ENCODE measurements at places on chromosomes 3 and 15.
A peak's percentile ranks its signal among the peaks of the same experiment; 100 is the strongest.

- DNase-seq, result no peak
Observed at GRCh38 chr3:42214064-42214463, 51.9 kb downstream of the CCK start.

GRCh38 chr15:89841306-89841705 lies 26.7 kb upstream of the ANPEP start:
- no peak for DNase-seq

GRCh38 chr3:182989566-182989965 lies 9.2 kb upstream of the DCUN1D1 start:
- DNase-seq, result peak; percentile 22

DNA sequence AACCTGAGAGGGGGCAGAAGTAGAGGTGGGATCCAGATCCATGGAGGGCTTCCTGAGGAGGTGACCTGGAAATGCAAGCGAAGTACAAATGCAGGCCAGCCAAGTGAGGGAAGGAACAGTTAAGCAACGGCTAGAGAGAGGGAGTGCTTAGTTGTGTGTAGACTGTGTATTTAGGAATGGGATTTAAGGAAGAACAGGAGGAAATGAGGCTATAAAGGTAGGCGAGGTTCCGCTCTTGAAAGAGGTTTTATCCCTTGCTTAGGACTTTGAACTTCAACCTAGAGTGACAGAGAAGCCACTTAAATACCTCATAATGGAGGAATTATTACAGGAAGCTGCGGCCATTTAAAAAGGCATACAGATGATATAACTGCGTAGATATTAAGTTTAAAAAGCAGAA lies 295.1 kb downstream of the THSD4 start:
- no peak for DNase-seq

- DNase-seq, result no peak
Observed at GRCh38 chr3:52433996-52434479, 10.9 kb downstream of the SEMA3G start.

GRCh38 chr3:187264911-187265310 lies 26.6 kb downstream of the MASP1 start:
- DNase-seq, result no peak

DNA sequence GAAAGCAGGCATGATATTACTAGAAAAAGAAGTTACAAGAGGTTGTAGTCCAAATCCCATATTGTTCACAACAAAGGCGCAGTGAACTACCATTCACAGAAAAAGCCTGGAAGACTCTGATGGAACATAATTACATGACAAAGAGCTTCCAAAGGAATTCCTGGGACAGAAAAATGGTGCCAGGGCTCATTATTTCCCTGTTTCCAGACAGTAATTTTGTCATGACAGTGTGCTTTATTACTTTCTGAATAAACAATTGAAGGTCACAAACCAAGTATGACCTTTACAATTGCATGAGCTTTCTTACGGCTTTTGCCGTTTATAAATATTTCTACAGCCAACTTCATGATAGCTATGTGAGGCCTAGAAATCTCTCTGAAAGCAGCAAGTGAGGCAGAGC lies 61.0 kb downstream of the CYFIP1 start:
- no peak for DNase-seq

DNA sequence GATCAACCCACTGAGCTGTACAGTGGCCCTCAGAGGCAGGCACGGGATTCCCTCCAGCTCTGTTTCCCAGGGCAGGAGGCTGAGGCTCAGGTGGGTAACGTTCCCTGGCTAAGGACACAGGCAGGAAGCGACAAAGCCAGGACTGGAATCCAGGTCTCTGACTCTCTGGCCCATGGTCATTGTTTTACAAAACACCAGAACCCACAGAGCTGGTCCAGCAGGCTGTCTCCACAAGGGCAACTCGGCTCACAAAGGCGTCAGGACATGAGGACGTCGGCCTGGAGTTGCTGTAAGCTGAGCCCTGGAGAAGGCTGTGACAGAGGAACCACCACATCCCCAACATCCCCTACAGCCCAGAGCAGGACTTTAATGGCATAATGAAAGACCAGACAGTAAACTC lies 30.7 kb downstream of the NUP210 start:
- DNase-seq, result no peak

DNA sequence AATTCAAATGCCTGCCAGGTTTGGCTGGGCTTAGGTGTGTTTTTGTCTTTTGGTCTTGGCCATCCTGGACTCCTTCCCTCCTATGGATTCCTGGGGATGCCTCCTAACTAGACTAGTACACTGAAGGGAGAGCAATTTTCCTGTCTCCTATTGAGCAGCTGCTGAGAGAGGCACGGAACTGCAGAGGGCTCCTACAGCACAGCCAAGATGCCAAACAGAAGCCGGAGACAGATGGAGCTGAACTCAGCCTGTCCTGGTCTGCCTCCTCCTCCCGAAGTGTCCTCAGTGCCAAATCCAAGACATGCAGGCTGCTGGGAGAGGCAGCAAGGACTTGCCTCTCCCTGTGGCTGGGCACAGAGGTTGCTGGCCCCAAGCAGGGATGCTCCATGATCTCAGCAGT lies 256.6 kb upstream of the PROK2 start:
- no peak for DNase-seq

DNA sequence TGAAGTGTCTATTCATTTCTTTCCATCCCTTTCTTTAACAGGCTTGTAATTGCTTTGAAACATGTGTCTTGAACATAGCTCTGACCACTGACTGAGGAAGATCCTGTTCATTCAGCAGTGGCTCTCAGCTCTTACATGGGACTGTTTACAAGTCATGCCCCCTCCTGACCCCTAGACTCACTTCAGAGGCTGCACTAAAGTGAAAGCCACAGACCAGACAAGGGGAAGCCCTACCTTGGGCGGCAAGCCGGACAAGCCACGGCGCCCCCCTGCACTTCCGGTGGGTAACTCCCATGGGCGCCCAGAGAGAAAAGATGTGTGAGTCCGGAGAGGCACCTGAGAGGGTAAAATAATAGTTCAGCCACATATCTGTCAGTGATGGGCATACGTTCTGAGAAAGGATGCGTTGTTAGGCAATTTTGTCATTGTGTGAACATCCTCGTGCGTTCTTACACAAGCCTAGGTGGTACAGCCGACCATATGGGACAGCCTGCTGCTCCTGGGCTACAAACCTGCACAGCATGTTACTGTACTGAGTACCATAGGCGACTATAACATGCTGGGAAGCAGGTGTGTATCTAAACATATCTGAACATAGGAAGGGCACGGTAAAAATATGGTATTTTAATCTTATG lies 116.2 kb downstream of the CHSY1 start:
- DNase-seq, result no peak

DNA sequence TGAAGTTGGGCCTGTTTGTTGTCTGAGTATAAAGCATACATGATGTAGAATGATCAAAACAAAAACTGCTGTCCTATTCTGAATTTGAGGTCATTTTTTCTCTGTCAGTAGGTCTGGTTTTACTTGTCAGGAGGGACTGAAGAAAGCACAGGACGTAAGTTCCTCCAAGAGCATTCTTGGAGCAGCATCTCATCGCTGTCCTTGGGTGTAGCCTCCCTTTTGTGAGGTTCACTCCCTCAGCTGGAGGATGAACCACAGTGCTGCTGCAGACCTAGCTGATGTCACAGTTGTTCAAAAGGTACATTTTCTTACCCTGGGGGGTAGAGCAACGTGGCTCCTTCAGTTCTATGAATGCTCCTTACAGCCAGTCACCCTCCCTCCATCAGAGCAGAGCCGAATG lies 490.0 kb upstream of the TBL1XR1 start:
- no peak for DNase-seq

GRCh38 chr15:101210466-101210865 lies 41.4 kb downstream of the CHSY1 start:
- no peak for DNase-seq

DNA sequence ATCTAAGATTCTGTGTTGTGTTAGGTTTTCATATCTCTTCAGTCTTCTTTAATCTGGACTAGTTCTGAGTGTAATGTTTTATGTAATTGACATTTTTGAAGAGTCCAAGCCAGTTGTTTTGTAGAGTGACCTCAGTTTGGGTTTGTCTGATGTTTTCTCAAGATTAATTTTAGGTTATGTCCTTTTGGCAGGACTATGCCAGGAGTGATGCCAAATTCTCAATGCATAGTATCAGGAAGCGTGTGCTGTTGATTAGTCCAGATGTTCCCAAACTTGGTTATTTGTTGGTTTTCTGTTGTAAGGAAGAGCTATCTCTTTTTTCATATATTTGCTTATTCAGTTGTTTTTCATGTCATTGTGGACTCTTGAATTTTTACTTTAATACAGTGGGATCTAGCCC lies 32.6 kb downstream of the NMD3 start:
- no peak for DNase-seq

GRCh38 chr3:140399871-140400270 lies 278.0 kb upstream of the TRIM42 start:
- DNase-seq, result no peak

DNA sequence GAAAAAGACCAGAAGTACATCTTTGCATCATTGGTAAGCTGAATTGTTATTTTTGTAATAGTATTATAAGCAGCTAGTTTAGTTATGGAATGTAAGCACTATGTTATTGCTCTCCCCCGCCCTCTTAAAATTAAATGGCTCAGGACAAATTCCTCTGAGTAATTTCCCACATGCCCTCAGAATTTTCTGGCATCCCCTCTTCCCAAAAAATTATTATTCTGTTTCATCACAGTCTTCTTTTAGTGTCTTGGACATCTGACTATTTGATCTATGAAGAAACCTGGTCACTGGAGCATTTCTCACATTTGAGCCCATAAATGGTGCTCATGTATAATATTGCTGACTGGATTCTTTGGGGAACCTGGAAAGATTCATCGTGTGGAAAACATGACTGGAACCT lies 68.3 kb downstream of the KLHL25 start:
- DNase-seq, result no peak

- DNase-seq, result no peak
Observed at GRCh38 chr15:75065851-75066509, 42.6 kb downstream of the PPCDC start.

GRCh38 chr3:183022936-183023516 lies 42.7 kb upstream of the DCUN1D1 start:
- no peak for DNase-seq

- peak; percentile 36 for DNase-seq
Observed at GRCh38 chr3:170037463-170038433, at the start of gene GPR160. Gene GPR160 (plus strand): TSS chr3:170037995. CDS start chr3:170083973, 45,978 bp downstream.

DNA sequence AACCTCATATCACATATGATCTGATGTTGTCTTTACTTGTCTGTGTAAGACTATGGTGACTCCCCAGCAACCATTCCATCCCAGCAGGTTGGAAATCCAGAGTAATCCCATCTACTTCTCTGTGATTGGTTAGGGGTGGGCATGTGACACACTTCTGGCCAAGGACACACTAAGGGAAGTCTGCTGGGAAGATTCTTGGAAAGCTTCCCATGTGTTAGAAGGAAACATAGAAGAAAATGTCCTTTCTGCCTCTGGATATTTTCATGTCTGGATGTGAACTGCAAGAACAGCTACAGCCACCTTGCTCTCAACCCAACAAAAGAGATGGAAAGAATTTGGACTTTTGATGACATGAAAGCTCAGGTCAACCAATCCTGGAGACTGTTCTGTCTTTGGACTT lies 2.6 kb upstream of the UBE2Q2 start:
- peak; percentile 41 for DNase-seq

- no peak for DNase-seq
Observed at GRCh38 chr15:43449981-43450380, 43.0 kb downstream of the TP53BP1 start.

GRCh38 chr3:77304700-77305021 lies 264.8 kb downstream of the ROBO2 start:
- DNase-seq, result no peak

- no peak for DNase-seq
Observed at GRCh38 chr3:111277226-111277625, 205.6 kb downstream of the NECTIN3 start.

GRCh38 chr15:69685512-69686452 lies 233.2 kb downstream of the RPLP1 start:
- peak; percentile 18 for DNase-seq

DNA sequence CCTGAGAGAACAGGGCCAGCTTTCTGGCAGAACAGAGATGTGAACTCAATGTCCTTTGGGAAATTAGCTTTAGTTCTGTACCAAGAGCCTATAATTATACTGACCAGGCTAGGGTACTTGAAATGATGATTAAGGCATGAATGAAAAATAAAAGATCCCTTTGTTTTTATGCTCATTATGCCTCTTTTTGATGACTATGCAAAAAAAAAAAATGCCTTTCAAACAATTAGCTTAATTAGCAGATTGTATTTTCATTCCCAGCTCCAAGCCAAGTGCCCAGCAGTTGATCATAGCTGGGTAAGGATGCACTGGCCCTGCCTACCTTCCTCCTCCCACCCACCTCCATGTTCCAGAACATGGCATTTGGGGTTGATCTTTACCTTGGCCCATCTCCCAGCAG lies 56.8 kb downstream of the LYZL4 start:
- DNase-seq, result no peak

DNA sequence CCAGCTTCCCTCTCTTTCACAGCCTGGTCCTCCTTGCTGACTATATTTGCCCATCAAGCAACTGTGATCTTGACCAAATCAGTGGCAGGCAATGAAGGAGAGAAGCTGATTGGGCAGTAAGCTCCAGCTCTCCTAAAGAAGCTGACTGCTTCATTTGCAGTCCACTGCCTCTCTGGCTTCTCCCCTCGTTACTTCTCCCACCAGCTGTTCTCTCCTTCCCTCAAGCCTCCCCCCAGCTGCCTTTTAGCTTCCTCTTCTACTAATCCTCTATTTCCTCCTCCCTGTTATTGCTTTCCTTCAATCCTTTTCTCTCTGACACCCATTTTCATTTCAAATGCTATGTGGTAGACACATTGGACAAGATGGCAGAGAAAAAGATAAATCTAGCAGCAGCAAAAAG lies 474.7 kb upstream of the UBE2E2 start:
- DNase-seq, result no peak

GRCh38 chr3:72630969-72631344 lies 217.3 kb downstream of the SHQ1 start:
- no peak for DNase-seq

DNA sequence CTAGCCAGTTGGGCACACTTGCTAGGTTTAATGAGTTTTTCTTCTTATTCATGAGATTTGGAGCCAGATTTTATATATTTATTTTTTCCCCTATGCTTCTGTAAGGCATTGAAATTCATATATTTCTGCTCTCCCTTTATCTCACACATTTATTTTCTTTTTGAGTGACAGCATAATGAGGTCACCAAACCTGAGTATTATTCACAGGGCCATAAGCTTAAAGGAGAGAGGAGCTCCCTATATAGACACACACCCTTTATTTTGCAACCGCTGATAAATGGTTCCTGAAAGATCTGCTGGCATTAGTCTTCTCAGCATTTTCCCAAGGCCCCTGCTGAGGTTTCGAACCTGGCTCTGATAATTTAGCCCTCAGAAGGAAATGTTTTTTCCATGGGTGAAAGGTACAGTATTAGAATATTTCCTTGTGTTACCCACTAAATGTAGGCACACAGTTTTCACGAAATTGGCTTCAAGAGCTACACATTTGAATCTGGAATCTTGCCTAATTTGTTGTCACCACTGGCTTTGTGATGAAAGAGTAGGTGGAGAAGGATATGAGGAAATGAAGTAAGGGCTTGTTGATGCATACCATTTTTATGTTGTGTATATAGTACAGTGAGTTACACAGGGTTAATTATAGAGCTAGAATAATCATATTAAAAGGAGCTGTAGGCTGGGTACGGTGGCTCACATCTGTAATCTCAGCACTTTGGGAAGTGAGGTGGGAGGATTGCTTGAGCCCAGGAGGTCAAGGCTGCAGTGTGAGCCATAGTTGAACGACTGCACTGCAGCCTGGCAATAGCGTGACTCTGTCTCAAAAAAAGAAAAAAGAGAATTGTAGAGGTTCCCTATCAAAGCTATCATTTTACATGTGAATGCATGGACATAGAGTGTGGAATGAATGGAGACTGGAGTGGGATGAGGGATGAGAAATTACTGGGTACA lies 6.5 kb downstream of the KLHL18 start:
- peak; percentile 5 for DNase-seq

GRCh38 chr3:117567906-117568305 lies 858.3 kb downstream of the TUSC7 start:
- DNase-seq, result no peak
